ENCODE measurements at places on chromosomes 1 and 21.

DNA sequence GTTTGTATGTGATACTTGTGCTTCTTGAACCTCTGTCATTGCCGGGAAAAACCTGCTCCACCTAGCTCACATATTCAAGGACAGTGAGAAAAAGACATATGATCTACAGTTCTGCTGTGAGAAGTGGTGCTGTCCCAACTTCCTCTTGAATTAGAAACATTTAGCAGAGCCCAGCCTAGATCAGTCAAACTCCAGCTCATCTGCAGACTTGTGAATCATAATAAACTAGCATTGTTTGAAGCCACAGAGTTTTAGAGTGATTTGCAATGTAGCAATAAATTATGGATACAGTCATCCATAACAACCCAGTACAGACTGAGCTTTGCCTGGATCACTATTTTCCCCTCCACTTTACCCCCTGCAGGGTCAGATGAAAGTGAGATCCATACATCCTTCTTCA, 497.8 kb downstream of the PLA2G4A start:
- no peak for DNase-seq

GRCh38 chr1:8701794-8702471, 115.5 kb downstream of the RERE start:
- no peak for DNase-seq

- DNase-seq, result peak; percentile 11
Observed at GRCh38 chr1:100811808-100812207, 82.8 kb downstream of the EXTL2 start.

DNA sequence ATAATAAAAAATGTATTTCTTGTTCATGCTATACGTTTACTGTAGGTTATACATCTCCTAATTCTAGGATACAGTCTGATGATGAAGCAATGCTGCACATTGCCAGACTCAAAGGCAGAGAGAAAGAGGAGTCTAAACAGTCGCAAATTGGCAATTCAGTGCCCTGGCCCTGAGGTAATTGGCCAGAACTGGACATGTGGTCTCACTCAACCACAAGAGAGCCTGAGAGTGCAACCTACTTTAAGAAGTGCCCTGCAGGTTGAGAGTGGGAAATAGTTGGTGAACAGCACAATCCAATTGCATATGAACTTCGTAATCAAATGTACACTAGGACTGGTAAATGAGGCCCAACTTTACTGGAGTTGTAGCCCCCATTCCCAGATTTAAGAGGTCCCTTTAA, 5.0 kb upstream of the SLC35A3 start:
- no peak for DNase-seq

- DNase-seq, result no peak
Observed at GRCh38 chr1:211703812-211704537, 28.6 kb upstream of the NEK2 start.

GRCh38 chr1:161091796-161092507, 2.6 kb upstream of the NECTIN4 start:
- DNase-seq, result no peak

DNA sequence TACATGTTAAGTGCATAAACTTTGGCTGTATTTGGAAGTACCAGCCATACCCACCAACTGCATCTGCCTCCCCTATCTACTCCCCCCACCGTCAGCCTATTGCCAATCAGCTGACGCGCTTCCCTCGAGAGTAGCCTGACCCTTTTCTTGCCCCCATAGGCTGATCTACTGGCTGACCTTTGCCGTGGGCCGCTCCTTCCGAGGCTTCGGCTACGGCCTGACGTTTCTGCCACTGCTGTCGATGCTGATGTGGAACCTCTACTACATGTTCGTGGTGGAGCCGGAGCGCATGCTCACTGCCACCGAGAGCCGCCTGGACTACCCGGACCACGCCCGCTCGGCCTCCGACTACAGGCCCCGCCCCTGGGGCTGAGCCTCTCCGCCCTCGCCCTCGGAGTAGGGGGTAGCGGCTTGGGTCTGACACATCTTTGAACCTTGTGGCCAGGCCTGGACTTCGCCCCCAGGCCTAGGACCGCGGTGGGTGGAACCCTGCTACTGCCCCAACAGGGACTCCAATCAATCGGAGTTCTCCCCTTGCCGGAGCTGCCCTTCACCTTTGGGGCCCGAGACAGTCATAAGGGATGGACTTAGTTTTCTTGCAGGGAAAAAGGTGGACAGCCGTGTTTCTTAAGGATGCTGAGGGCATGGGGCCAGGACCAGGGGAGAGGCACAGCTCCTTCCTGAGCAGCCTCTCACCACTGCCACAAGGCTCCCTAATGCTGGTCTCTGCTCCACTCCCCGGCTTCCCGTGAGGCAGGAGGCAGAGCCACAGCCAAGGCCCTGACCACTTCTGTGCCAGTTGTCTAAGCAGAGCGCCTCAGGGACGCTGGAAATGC, 4.0 kb downstream of the GLMP start:
- DNase-seq, result peak; percentile 91

DNA sequence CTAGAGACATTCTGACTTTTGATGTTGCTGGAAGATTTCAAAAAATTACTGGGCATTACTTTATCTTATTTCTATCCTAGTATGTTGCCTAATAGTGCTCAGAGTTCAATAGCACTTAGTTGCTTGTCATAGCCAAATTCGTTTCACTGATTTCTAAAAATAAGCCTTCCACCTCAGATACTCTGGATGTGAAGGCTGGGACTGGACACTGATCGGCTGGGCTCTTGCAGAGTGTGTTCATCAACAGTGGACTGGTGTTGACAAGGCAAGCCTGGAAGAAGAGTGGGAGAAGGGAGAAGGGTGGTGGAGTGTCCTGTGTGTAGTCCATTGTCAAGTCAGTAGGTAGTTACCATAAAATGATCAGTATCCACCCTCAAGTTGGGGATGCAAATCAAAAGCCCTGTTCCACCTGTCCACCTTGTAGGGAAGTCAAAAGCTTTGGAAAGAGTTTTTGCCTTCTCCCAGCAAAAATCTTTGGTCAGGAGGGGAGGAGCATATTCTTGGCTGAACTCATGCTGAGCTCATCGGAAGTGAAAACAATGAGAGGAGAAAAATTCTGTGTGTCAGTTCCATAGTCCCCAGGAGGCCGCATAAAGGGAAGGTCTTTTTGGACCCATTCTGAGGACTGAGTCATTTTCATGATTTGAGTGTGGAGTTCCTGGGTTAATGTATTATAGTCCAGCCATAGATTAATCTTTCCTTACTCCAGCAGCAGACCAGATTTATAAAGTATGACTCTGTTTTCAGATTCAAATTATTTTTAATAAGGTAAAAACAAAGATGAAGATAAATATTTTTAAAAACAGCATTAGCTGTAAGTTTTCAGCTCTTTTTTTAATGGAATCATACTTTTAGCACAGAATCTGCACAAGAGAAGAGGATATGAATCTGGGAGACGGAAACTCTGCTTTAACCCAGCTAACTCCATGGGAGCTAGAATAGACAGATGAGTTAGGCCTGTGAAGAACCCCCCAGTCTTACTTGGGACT, 99.5 kb upstream of the BMP8A start:
- DNase-seq, result peak; percentile 84

DNA sequence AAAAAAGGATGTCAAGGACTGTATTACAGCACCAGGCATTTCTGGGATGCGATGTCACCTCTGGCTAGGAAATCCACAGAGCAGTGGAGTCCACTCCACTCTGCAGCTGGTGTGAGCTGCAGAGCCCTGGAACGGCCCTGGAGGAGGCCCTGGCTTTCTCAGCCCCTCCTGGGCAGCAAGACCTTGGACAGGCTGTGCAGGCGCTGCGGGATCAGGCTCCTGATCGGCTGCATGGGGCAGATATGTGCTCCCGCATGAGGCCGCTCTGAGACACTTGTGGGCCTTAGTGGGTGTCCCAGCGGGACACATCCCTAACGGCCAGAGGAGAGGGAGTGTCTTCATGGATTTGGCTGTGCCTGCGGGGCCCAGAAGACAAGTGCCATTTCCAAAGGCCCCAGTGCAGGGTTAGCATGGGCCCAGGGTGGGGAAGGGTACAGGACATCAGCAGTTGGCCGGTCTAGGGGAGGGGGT, 6.2 kb downstream of the DNMT3L start:
- DNase-seq, result no peak

- no peak for DNase-seq
Observed at GRCh38 chr21:35024513-35024912, 24.6 kb downstream of the RUNX1 start.

GRCh38 chr21:30216041-30216723, at the start of gene CLDN8:
Gene CLDN8, minus strand, starts transcription at chr21:30216097. Its CDS starts 172 bp downstream, at chr21:30215925.
- DNase-seq, result no peak

- peak; percentile 81 for DNase-seq
Observed at GRCh38 chr1:184163674-184164465, 112.3 kb downstream of the TSEN15 start.

GRCh38 chr1:164617377-164618201, 58.6 kb downstream of the PBX1 start:
- DNase-seq, result peak; percentile 43

DNA sequence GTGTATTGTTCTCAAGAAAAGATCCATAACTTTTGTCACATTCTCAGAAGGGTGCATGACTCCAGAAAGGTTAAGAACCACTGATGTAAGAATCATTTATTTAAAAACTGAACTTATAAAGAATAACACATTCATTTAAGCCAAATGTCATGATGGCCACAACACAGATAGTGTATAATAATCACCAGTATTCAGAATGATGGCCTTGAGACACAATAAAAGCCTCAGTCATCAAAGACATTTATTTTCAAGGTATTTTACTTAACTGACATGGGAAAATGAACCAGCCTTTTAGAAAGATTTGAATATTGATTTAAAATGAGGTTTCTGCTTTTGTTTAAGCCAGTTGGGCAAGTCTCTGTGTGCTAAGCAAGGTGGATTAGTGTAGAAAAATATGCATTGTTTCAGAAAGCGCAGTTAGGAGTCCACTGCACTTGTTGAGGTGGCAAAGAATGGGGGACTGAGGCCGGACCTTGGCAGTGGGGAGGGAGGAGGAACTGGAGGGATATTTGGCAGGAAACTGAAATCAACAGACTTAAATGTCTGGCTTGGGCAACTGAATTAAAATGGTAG, 371.9 kb upstream of the ESRRG start:
- DNase-seq, result no peak

DNA sequence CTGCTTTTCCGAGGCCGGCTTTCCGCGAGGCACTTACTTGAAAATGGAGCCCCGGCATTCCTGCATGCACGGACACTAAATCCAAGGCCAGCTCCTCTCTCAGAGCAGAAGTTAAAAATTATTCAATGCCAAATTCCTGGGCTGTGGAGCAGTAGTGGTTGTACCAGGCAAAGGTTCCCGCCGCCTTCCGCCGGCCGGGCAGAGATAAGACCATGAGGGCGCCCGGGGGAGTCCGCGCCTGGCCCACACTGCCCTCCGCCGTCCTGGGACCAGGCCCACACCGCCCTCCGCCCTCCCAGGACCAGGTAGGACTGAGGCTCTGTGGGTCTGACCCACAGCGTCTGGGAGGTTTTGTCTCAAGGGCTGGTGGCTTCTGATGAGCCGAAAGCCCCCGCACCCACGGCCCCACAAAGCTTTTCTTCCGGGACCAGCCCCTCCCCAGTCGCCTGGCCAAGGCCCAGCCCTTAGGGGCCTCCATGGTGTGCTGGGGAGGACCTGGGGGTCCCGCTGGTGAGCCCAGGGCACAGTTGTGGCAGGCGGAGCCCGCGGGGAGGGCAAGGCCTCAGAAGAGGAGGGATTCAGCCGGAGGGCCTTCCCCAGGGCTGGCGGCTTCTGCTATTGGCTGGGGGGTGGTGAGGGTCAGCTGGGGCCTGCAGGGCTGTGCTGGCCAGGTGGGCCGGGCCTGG, 12.7 kb upstream of the C1orf159 start:
- DNase-seq, result no peak

DNA sequence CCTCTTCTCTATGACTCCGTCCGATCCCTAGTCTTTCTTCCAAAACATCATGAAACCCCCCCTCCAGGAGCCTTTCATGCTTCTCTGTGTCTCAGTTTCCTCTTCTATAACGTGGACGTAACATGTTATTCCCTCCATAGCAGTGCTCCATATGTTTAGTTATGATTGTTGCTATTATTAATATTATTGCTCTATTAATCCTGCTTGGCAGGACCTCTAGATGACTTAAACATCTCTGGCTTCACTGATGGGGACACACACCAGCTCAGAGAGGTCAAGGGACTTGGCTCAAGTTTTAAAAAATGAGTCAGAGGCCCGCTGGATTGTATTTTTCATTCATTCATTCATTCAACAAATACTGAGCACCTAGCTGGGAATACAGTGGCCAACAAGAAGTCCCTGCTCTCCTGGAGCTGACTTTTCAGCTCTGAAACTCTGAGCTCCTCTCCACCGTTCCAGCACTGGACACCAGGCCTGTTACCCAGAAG, 404 bp upstream of the CPLANE2 start:
- no peak for DNase-seq

DNA sequence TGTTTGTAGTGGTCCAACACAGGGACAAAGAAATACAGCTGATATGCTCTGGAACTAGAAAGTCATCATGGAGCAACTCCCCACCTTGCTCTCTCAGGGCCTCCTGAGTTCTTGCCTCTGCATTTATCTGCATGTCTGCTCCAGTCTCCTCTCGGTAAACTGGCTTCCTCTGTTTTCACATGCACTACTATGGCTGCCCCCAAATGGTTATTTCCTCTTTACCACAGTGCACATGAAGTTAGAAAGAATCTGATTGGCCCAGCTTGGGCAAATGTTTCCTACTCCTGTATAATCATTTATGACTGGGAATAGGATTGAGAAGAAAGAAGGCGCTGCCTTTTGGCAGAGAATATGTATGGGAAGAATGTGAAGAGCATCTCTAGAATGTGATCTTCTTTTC, 16.5 kb upstream of the PSMB2 start:
- no peak for DNase-seq

DNA sequence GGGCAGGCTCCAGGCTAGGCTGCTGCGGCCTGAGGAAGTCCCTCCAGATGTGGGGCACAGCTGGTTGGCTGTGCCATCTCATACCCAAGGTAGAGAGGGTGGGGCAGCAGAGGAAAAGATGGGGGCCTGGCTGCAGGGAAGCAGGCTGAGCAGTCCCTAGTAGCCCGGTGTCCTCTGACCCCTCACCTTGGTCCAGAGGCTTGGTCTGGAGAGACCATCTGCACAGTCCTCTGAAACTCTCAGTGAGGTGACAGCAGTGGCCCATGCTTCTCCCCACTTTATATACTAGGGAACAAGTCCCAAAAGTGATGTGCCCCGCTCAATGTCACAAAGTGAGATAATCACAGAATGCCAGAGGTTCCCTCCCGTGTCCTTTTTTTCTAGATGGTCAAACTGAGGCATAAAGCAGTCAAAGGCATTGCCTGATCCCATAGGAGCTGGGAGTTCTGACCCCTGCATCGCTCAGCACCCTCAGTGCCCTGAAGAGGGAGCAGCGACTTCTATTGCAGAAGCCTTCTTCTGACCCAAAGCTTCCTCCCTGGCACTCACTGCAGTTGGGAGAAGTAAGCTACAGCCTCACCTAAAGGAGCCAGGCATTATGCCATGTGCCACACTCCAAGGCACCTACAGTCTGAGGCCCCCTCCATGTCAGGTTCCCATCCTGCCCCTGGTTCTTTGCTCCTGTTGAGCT, 45.5 kb downstream of the TRABD2B start:
- DNase-seq, result no peak

All from GM03348 (cell line).